Natural killer cell treated with Interleukin-12 subunit alpha and Interleukin-12 subunit beta and Interleukin-15 and Interleukin-18, amount 100 ng/mL, for 72 hours (primary cell): ENCODE measurements at places on chromosomes 5 and 9. TPM values are rescaled to one million over a fixed set of nuclear protein-coding genes. Genes with fewer than 3 reads are reported as not detected.
A peak's percentile ranks its signal among the peaks of the same experiment; 100 is the strongest.

SPINK13 gene
- not detected for total RNA-seq

SLC25A48 gene
- total RNA-seq: not detected

FCHO2 gene
- total RNA-seq: 3.4 TPM

DNA sequence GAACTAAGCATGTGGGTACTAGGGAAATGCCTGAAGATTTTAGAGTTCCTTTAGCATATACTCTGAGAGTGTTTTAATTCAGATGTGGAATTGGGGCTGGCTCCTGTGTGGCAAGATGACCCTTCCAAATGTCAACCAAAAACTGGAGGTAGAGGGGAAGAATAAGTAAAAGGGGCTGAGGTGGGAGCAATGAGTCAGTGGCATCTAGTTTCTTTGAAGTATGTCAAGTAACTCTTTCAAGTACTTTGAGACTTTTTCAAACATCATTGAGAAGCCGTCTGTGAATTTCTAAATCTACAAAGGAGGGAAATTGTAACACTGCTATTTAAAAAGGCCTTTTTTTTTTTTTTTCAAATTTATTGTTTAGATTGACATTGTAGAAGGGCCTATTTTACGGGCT lies 184.4 kb downstream of the MAN2A1 start:
- H3K27ac ChIP-seq: no peak overlapping the region
- DNase-seq: no peak
- no peak overlapping the region for H3K4me3 ChIP-seq

- no peak overlapping the region for H3K4me3 ChIP-seq
- no peak for DNase-seq
- no peaks in the 10 kb centered on the region for H3K4me1 ChIP-seq
- H3K36me3 ChIP-seq: no peaks in the 10 kb centered on the region
These were observed 7.8 kb upstream of the HSPA9 start for GRCh38 chr5:138582959-138583358.

OSMR gene
- total RNA-seq: 0.17 TPM

GRCh38 chr9:121852241-121852640 lies 200.8 kb downstream of the DAB2IP start:
- H3K36me3 ChIP-seq: peaks cover 6% of the 10 kb centered on the region
- H3K4me1 ChIP-seq: no peaks in the 10 kb centered on the region
- no peak for DNase-seq
- no peak overlapping the region for H3K27ac ChIP-seq
- H3K27me3 ChIP-seq: no peaks in the 10 kb centered on the region

GRCh38 chr5:147578228-147579024 lies 68.6 kb upstream of the DPYSL3 start:
- H3K27ac ChIP-seq: no peak overlapping the region
- no peak overlapping the region for H3K4me3 ChIP-seq
- peaks cover 2% of the 10 kb centered on the region for H3K27me3 ChIP-seq
- H3K4me1 ChIP-seq: no peaks in the 10 kb centered on the region
- DNase-seq: no peak

PCDHAC1 gene
- total RNA-seq: not detected

FASTKD3 gene
- 16.2 TPM for total RNA-seq

DNA sequence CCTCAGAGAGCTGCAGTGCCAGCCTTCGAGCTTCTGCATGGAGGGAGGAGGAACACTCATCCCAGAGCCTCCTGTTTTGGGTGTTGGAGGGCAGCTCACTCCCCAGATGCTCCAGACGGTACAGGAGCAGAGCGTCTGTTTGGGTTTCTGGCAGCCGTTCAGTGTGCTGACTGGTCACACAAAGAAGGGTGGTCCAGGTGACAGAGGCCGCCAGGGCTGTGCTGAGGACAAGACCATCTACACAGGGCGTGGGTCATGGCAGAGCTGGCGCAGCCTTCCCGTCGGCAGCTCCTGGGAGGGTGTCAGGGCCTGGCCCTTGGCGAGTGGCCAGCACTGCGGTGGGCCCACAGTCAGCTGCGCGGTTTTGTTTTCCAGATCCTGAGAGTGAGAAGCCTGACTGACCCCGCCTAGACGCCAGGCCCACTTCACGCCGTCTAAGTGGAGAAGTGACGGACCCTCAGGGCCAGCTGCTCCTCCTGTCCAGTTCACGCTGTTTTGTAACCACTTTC lies 131.4 kb upstream of the FAM120A start:
- no peak overlapping the region for H3K4me3 ChIP-seq
- peaks cover 18% of the 10 kb centered on the region for H3K4me1 ChIP-seq
- DNase-seq: no peak
- H3K36me3 ChIP-seq: no peaks in the 10 kb centered on the region
- H3K27me3 ChIP-seq: peaks cover 43% of the 10 kb centered on the region

- no peak overlapping the region for H3K4me3 ChIP-seq
- H3K27ac ChIP-seq: no peak overlapping the region
- no peaks in the 10 kb centered on the region for H3K4me1 ChIP-seq
- H3K27me3 ChIP-seq: no peaks in the 10 kb centered on the region
- no peak for DNase-seq
- no peaks in the 10 kb centered on the region for H3K36me3 ChIP-seq
These were observed 12.6 kb upstream of the SPARC start for GRCh38 chr5:151699071-151699901.

DNA sequence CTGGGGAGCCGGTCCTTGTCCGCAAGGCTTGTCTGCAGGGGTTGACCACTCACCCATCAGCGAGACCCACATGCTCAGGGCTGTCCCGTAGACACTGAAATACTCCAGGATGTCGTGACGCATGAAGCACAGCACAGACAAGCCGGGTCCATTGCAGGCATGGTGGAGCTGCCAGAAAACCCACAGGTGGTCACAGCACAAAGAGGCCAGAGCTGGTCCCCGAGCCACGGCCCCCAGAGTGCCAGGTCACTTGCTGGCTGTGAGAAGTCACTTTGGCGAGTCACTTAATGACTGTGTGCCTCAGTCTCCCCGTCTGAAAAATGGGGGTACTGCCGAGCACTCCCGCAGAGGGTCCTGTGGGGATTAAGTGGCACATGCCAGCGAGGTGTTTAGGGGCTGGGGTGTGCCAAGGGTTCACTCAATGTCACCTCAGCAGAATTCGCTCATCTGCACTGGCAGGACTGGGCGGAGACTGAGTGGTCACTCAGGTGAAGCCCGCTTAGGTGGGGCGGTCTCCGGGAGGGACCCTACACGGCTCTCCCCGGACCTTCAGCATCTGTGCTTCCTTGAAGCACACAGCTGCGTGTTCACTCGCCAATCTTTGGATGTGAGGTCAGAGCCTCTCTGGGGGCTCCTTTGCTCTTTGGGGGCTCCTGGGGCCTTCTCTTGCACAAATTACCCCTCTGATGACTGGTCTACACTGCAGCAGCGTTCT lies 4.5 kb downstream of the MYMK start:
- no peaks in the 10 kb centered on the region for H3K36me3 ChIP-seq
- H3K27ac ChIP-seq: no peak overlapping the region
- H3K27me3 ChIP-seq: no peaks in the 10 kb centered on the region
- DNase-seq: no peak
- H3K4me3 ChIP-seq: no peak overlapping the region

- peak; percentile 83 for DNase-seq
- peak overlapping the region; percentile 54 for H3K27ac ChIP-seq
- peaks cover 7% of the 10 kb centered on the region for H3K27me3 ChIP-seq
- peaks cover 50% of the 10 kb centered on the region for H3K4me1 ChIP-seq
- no peaks in the 10 kb centered on the region for H3K36me3 ChIP-seq
These were observed 87.2 kb downstream of the PTTG1 start for GRCh38 chr5:160508780-160509361.

DNA sequence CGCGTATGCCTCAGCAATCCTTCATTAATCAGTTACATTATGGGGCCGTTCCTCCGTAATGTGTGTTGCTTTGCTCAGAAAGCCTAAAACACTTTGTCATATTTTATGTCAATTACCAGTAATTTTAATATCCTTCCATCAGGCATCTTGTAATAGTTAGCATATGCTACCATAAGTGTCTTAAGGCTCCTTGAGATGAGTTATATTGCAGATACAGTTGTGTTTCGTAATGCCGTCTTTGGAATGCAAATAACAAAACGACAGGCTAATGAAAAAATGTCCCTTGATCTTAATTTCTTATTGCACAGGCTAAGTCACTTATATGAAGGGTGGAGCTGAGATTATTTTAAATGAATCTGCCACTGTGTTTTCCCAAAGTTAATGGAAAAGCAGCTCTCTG lies 50.5 kb downstream of the TBCA start:
- no peak for DNase-seq
- no peaks in the 10 kb centered on the region for H3K36me3 ChIP-seq
- H3K27me3 ChIP-seq: no peaks in the 10 kb centered on the region
- peaks cover 14% of the 10 kb centered on the region for H3K4me1 ChIP-seq

DNA sequence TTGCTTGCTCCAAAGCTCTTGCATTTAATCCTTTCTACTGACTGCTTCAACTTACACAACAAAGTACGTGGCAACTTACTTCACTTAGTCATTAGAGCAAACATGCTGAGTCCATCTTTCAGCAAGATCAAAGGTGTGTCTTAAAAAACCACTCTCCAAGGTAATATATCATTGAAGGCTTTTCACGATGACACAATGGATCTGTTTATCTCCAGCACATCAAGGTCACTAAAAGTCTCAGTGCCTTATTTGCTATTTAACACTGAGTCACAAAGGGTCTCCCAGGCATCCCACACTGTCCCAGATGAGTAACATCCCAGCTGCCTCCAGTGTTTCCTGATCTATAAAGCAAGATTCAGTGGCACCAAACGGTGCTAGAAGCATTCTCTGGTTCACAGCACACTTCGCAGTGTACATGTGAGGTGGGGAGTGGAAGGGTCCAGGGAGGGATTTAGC lies 3.7 kb upstream of the CLK4 start:
- peaks cover 6% of the 10 kb centered on the region for H3K36me3 ChIP-seq
- H3K27me3 ChIP-seq: peaks cover 17% of the 10 kb centered on the region
- H3K27ac ChIP-seq: no peak overlapping the region
- no peak overlapping the region for H3K4me3 ChIP-seq
- peaks cover 6% of the 10 kb centered on the region for H3K4me1 ChIP-seq

DNA sequence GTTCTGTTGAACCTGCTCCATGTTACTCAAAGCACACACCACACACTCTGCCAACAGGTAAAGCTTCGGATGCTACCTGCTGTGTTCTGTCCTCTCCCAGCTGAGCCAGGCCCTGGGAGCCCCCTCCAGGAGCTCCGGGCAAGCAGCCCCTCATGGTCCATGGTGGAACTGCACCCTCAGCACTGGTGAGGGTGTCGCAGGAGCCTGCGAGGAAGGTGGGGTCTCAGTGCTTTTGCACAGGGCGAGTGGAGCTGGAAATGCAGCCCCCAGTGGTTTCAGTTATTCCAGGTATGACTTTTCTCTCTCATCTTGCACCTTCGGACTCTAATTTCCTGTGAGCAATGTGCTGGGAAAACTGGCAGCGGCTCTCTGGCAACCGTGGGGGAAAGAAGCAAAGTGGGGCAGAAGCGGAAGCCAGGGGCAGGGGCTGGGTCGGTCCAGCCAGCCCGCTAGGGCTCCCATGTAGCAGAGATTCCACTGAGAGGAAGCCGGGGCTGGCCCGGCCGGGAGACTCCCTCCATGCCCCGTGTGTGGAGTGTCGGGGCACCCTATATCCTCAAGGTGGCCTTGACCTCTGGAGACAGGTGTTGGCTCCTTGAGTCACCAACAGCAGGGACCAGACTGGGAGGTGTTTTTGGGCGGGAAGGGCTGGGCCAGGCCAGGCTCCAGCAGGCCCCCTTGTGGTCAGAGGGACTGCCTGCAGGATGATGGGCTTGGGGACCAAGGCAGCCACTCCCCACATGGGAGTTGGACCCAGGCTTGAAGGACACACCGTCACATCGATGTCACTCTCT lies 75.6 kb upstream of the PRSS3 start:
- no peaks in the 10 kb centered on the region for H3K36me3 ChIP-seq
- H3K27ac ChIP-seq: no peak overlapping the region
- DNase-seq: no peak
- H3K27me3 ChIP-seq: peaks cover 6% of the 10 kb centered on the region

SPAAR gene
- total RNA-seq: not detected

DNA sequence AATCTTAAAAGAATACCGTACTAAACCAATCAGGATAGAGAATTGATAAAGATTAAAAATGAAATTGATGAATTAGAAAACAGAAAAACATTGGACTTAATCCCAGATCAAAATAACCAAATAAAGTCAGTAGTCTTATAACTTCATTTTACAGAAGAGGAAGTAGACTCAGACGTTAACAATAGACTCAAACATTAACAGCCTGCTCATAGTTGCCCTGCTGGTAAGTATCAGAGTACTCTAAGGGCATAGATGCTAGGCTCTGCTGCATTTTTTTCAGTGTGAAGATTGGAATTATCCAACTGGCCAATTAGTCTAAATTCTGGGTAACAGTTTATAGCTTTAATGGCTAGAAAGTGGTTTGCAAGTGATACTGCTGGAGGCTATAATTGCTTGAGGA lies 42.9 kb downstream of the ADGRV1 start:
- no peak overlapping the region for H3K4me3 ChIP-seq
- H3K36me3 ChIP-seq: no peaks in the 10 kb centered on the region
- H3K27me3 ChIP-seq: peaks cover 14% of the 10 kb centered on the region
- H3K27ac ChIP-seq: no peak overlapping the region

UCK1 gene
- total RNA-seq: 24.9 TPM

GRCh38 chr9:128254855-128255759 lies 20.7 kb downstream of the GOLGA2 start:
- H3K4me1 ChIP-seq: peaks cover 15% of the 10 kb centered on the region
- peak; percentile 74 for DNase-seq
- peaks cover 7% of the 10 kb centered on the region for H3K27me3 ChIP-seq
- no peaks in the 10 kb centered on the region for H3K36me3 ChIP-seq
- no peak overlapping the region for H3K27ac ChIP-seq

DNA sequence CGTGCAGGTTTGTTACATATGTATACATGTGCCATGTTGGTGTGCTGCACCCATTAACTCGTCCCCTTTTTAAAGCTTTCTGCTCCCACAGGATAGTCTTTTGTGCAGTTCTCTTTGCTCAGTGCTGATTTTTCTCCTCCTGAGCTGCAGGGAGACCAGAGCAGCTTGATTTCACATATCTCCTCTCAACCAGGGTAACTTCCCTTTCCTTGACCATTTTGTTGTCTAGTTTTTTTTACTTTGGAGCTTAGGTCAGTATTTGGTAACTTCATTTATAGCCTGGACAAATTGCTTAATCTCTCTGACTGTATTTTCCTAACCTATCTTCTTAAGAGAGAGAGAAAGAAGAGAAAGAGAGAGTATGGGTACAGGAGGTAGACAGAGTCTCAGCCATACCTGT lies 137.1 kb upstream of the ZNF366 start:
- no peaks in the 10 kb centered on the region for H3K4me1 ChIP-seq
- H3K27ac ChIP-seq: no peak overlapping the region
- no peak for DNase-seq
- peaks cover 5% of the 10 kb centered on the region for H3K27me3 ChIP-seq
- no peak overlapping the region for H3K4me3 ChIP-seq
- no peaks in the 10 kb centered on the region for H3K36me3 ChIP-seq

GRCh38 chr9:26775391-26775790 lies 117.2 kb downstream of the CAAP1 start:
- no peak overlapping the region for H3K27ac ChIP-seq
- H3K36me3 ChIP-seq: no peaks in the 10 kb centered on the region
- H3K27me3 ChIP-seq: no peaks in the 10 kb centered on the region
- no peak for DNase-seq

- H3K27ac ChIP-seq: no peak overlapping the region
- no peaks in the 10 kb centered on the region for H3K27me3 ChIP-seq
- H3K4me1 ChIP-seq: no peaks in the 10 kb centered on the region
- H3K4me3 ChIP-seq: no peak overlapping the region
- peaks cover 4% of the 10 kb centered on the region for H3K36me3 ChIP-seq
- no peak for DNase-seq
These were observed 748.7 kb downstream of the TLE4 start for GRCh38 chr9:80320480-80320879.
